Uterine smooth muscle cell (primary cell): ENCODE measurements at places on chromosomes 4 and X. TPM values are rescaled to one million over a fixed set of nuclear protein-coding genes. Genes with fewer than 3 reads are reported as not detected.

Gene RTL3
- not detected in 2 replicates for total RNA-seq

Gene GLRA2
- total RNA-seq, result not detected in 2 replicates

Gene L1CAM
- total RNA-seq, result 2.7 and 5.5 TPM in 2 replicates

Gene USP17L25
- total RNA-seq, result not detected in 2 replicates

Gene NEXMIF
- total RNA-seq, result under 0.01 TPM in 2 replicates

Gene SSX4
- total RNA-seq, result not detected in 2 replicates

Gene DNAAF6
- not detected in 2 replicates for total RNA-seq

Gene SMIM10
- 5.4 and 5.9 TPM in 2 replicates for total RNA-seq

Gene FGF5
- 4.4 and 12.6 TPM in 2 replicates for total RNA-seq

Gene CCDC149
- 8.2 and 13.5 TPM in 2 replicates for total RNA-seq

Gene ADRA2C
- total RNA-seq, result 1.2 and 1.5 TPM in 2 replicates

Gene PPP4R3C
- total RNA-seq, result not detected in 2 replicates
